ENCODE measurements at places on chromosomes 2 and 18.

DNA sequence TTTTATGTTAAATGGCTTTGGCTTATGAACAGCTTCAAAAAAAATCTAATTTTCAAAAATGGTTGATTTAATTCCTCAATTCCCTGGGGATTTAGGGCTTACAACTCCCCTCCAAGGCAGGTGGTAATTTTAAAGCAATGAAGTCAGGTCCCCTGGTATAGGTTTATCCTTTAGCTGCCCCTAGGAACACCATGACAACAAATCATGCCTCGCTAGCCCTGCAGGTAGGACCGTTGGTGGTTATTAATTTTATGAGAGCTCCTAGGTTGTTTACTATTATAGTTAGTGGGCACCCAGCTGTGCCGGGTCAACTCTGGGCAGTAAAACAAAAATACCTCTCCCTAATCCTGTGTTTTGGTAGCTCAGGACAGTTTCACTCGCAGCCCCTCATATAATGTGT, 26.2 kb upstream of the MBOAT2 start:
- no peak for DNase-seq

DNA sequence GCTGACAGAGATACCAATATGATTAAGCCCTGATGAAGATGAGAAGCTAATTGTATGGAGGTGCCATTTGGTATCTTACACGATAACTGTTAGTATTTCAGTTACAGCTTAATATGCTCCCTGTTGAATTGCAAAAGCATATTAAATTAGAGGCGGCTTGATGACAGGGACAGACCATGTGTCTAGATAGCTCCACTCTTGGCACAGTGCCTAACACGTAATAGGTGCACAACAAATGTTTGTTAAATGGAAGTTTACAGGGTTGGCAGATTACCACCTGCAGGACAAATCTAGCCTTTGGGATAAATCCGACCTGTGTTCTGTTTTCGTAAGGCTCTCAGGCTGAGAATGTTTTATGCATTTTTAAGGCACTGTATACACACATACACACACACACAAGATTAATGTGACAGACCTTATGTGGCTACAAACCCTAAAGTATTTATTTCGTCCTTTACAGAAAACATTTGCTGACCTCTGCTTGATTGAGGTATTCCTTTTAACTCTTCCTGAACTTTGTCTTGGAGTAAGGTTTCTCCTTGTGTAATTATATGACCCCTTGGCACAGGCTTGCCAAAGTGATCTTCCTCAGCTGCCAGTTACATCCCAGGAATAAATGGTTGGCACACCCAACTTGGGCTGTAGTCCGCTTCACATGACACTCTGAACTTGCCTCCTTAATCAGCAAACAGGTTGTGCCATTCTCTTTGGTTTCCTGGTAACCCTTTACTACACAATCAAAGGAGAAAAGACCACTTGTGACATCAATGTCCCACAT, 348.9 kb downstream of the HRH4 start:
- no peak for DNase-seq

GRCh38 chr2:144890828-144891227, 370.9 kb upstream of the ZEB2 start:
- DNase-seq: no peak

DNA sequence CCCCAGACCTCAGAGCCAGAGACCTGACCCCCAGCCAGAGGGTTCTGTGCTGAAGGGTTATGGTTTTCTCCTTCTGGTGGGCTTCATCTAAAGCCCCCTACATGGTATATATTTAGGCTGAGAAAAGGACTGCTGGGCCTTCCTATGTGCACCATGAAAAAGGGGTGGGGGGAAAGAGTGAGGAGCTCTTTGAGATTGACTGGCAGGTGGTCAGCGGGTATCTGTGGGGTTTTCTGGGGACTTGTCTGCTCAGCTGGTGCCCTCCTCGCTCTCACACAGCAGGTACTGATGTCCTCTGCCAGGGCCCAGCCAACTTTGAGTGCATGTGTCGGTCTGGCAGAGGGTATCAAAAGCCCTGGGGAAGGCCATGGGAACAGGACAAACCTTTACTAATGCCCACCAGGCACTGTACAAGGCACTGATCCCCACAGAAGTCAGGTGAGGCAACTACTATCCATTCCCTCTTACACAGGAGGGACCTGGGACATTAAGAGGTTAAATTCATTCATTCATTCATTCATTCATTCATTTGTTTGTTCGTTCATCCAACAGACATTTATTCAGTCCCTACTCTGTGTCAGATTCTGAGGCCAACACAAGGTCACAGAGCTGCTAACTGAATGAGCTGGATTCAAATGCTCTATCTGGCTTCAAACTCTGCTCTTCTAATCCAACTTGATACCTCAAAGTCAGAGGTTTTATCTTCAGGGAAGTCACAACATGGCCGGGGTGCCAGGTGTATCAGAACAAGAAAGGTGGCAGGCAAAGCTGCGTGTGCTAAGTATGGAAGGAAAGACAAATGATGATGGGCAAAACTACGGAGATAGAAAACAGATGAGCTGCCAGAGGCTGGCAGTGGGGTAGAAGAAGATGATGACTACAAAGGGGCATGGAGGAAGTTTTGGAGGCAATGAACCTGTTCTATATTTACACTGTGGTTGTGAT, 44.6 kb downstream of the REEP1 start:
- DNase-seq: no peak

DNA sequence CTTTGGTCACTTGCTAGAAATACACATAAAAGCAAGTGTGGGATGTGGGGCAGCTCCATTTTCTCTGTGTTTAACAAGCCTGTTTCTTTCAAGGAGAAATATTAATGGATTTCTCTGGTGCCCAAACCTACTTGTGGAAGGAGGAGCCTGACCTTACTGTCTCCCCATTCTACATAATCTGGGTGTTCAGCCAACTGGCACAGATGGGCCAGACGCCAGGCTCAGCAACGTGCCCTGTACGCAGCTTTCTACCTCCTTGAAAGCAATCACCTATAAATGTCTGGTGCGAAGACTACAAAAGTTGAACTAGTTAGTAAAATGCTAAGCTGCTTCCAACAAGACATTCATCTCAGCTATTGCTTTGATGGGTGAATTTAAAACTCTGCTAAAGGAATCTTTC, 33.2 kb upstream of the MYO3B start:
- DNase-seq: no peak

DNA sequence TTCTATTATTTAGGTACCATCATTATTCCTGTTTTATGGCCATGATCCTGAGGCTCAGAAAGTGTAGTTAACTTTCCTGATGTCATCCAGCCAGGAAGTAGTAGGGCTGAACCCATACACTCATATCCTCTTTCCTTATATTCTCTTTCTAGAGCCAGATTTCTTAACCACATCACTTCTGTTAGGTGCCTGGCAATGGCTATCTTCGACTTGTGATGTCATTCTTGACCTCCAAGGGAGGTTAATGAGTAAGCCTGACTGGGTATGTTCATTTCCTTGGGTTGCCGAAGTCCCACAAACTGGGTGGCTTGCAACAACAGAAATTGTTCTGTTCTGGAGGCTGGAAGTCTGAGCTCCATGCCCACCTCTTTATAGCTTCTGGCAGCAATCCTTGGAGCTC, 43.4 kb downstream of the ITGB6 start:
- no peak for DNase-seq

- DNase-seq: no peak
Observed at GRCh38 chr2:167550448-167550847, 662.2 kb downstream of the XIRP2 start.

DNA sequence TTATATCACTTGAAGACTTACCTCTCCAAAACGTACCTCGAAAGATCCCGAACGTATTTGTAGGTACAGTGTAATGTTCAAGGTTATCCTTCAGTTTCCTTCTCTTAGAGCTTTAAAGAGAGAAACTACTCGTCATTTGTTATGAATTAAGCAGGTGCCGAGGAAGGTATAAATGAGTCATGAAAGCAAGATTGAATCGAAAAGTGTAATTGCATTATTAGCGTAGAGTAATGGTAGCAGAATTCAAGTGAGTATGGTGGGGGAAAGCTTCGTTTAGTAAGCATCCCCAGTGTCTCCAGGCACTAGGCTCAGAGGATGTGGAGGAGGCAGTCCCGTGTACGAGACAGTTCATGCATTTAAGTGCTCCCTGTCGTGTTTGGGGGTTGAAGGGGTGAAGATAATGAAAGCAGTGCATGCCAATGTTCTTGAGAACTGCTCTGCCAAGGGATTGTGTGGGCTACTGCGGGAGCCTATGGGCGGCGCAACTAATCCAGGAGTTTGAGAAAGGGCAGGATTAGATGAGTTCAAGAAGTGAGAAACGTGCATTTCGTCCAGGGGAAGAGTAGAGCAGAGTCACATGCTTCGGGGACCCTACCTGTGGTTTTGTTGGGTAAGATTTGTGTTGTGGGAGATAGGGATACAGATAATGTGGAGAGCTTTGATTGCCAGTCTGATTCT, 858 bp downstream of the POLR1B start:
- DNase-seq: no peak

GRCh38 chr2:187434342-187434785, 13.7 kb downstream of the CALCRL start:
- no peak for DNase-seq

- DNase-seq: no peak
Observed at GRCh38 chr2:150812664-150813367, 325.3 kb upstream of the RND3 start.

DNA sequence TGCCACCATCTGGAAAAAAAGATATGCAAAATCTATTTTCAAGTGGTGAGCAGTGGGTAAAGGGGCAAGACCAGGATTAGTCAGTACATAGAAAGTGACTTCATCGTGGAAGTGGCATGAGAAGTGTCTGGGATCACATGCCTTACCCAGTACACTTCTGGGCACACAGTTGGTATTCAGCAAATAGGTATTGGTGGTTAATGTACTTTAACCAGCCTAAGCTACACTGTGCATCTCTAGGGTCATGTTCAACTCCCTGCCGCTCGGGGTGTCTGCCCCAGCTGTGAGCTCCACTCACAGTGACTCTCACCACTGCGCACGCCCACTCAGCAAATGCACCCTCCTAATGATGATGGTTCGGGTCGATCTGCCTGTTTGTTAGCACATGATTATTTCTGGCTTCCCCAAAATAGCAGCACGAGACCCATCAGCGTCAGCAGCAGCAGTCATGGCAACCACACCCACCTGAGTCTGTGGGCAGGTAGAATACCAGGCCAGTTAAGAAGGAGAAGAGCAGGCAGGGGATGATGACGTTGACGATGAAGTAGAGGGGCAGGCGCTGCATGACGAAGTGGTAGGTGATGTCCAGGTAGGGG, 11.1 kb downstream of the CHRNA1 start:
- no peak for DNase-seq

DNA sequence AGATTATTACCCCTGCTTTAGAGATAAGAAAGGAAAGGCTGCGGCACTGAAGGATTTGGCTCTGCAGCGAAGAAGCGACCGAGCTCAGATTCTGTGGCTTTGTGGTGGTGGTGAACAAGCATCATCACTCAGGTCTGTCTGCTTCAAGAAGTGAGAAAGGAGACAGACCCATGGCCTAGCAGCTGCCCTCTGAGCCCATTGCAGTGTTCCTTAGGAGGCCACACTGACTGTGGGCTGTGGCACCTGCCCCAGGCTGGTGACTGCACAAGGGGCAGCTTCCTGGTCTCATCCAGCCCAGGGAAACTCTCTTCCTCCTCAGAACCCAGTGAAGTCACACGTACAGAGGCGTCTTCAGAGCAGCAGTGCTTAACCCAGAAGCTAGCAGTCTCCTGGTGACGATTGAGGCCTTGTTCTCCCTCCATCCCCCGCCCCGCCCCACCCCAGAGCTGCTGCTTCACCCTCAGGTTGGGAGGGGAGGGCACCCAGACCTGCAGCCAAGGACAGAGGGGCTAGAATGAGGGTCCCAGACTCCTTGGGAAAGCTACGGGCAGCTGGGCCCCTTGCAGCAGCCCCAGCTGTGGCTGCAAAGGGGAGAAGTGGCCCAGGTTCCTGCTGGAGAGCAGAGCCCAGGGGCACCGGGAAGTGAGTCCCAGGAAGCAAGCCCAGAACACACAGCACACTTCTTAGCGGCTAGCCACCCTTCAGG, 22.2 kb downstream of the BIN1 start:
- no peak for DNase-seq

DNA sequence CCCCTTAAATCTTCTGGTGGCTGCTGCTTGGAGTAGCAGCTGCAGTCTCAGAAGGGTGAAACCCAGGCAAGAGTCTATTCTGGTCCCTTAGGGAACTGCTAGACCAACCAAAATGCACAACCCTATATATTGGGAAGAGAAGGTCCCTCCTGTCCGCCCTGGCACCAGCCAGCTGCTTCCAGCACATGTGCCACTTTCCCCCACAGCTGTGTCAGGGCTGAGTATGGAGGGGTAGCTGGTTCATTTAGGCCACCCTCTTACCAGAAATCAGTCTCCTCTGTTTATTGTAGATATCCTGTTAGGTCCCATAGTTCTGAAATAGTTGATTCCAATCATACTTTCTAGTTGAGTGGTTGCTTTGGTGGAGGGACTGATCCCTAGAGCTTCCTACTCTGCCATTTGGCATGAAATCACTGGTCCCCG, 68.9 kb downstream of the BIRC6 start:
- no peak for DNase-seq

DNA sequence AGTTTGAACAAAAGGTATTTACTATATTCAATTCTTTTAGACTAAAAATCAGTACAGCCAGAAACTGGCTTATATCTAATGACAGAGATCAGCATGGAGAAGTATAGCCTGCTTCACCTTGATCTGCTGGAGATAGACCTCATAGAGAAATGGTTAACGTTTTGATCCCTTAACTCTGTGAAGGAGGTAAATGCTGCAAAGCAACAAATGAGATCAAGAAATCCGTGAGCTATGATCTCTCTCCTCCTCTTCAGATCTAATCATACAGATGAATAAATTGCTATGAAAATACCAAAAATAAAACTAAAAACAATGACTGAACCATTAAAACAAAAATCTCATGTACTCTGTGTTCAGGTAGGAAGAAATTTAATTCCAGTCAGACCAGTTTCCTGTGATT, 42.8 kb downstream of the KLHL14 start:
- DNase-seq: no peak

DNA sequence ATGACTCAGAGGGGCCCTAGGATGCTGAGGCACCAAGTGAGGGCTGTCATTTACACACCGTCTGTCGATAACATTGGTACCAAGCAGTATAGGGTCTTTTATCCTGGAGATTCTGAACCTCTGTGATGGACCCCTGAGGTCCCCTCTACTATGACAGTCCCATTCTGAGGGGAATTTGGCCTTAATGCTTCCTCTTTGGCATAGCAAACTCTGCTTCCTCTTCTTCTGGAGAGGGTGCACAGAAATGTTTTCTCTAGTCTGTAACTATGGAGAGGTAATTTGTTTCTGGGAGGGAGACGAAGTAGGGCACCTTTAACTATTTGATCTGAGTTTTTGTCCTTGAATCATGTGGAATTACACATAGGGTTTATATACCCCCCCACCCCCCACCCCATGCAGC, 44.8 kb downstream of the INPP4A start:
- no peak for DNase-seq
